ENCODE measurements at places on chromosomes 11 and 22.

- no peak for DNase-seq
Measured at GRCh38 chr11:129444274-129444673, 68.6 kb downstream of the BARX2 start.

- DNase-seq: no peak
Measured at GRCh38 chr11:94652735-94653284, 85.6 kb downstream of the PIWIL4 start.

DNA sequence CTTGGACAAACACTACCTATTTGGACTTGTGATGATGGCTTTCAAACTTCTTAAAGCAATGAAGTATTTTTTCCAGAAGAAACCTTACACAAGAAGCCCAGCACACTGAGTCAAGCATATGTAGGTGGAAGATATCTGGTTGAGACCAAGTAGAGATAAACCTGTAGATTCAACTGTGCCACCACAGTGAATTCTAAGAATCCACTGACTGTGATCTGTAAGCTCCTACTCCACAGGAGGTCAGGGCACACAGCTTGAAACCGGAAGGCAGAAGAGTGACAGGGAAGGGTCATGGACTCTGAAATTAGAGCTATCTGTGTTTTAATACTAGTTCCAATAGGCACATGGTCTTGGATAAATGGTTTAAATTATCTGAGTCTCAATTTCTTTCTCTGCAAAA is 404.5 kb downstream of the ETS1 start:
- no peak for DNase-seq

DNA sequence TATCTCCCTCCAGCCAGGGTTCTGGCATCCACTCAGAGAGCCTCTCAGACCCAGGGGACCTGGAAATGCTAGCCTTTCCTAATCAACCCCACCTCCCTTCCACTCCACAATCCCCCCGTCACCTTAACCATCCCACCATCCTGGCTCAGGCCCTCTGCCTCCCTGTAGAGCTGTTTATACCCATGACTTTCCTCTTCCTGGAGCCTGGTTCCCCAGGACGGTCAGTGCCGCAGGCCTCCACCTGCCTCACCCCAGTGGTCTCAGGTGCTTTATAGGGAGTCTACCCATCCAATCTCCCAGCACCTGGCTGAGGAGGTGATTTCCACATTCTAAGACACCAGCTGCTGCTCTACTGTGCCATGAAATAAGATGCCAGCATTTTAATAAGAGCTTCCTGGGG is 1159.5 kb downstream of the TBC1D22A start:
- DNase-seq: no peak

Data from activated CD4-positive, alpha-beta T cell treated with anti-CD3 and anti-CD28 coated beads, Interleukin-2, amount 10 ng/mL, durations not matched to agents 24 days and 14 days (primary cell).